ENCODE measurements at places on chromosomes 11 and 22.

- DNase-seq, result no peak
Measured at GRCh38 chr11:16179676-16180075, 176.7 kb downstream of the SOX6 start.

- no peak for DNase-seq
Measured at GRCh38 chr11:123122852-123123251, 60.9 kb upstream of the HSPA8 start.

- DNase-seq, result no peak
Measured at GRCh38 chr11:68872216-68873003, 30.7 kb upstream of the CPT1A start.

- DNase-seq, result no peak
Measured at GRCh38 chr11:79185351-79185750, 255.5 kb downstream of the TENM4 start.

- DNase-seq, result no peak
Measured at GRCh38 chr22:33326540-33327295, 268.5 kb upstream of the SYN3 start.

DNA sequence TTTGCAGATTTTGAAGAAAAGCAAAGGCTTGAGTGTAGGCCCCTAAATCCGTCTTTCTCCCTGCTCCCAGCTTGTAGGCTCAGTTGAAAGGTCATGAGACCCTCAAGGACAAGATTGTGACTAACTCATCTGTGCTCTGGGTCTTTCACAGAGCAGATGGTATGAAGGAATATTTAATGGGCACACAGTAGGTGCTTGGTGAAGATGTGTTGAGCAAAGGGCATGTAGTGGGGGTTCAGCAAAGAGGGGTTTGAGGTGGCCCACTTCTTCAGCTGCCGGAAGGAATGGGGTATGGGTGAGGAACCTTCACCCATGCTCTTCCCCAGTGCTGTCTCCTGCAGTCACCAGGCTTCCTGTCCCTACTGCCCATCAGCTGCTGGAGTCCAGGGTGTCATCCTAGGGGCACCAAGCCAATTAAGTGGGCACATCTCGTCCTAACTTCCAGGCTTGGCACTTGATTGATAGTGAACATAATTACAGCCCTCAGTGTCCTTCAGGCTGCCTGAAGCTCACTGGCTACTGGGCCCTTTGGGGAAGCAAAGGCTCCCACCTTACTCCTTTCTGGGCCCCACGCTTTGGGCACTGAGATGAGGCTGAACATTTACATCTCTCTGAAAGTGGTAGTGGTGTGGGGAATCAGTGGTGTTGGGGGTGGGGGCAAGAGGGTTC is 15.0 kb downstream of the DGAT2 start:
- no peak for DNase-seq

- DNase-seq, result no peak
Measured at GRCh38 chr11:6410695-6411430, 8.0 kb downstream of the APBB1 start.

DNA sequence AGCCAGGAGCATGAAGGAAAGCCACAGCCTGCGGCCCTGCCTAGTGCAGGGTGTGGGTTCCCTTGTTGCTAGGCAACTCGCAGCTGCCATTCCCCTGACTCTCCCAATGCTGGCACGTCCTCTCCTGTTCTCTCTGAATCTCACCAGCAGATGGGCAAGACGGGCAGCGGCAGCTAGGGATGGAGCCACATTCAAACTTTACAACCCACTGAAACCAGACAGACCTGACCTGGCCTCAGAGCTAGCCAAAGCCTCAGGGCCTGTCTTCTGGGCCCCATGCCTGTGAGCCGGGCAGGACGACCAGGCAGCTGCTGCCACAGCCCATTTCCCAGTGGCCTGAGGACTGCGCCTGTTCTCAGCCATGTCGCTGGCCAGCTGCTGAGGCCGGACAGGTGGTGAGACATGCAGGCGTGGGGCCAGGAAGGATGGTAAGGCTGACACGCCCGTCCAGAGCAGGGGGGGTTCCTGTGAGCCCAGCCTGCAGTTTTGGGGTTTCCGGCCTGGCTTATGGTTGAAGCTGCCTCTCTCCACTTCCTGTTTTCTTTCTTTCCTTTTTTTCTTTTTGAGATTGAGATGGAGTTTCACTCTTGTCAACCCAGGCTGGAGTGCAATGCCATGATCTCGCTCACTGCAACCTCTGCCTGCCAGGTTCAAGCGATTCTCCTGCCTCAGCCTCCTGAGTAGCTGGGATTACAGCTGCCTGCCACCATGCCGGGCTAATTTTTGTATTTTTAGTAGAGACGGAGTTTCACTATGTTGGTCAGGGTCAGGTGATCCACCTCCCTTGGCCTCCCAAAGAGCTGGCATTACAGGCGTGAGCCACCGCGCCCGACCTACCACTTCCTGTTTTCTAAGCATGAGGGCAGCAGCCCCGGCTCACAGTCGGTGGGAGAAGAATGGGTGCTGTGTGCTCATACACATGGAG is 4.1 kb downstream of the SUN2 start:
- DNase-seq, result no peak

DNA sequence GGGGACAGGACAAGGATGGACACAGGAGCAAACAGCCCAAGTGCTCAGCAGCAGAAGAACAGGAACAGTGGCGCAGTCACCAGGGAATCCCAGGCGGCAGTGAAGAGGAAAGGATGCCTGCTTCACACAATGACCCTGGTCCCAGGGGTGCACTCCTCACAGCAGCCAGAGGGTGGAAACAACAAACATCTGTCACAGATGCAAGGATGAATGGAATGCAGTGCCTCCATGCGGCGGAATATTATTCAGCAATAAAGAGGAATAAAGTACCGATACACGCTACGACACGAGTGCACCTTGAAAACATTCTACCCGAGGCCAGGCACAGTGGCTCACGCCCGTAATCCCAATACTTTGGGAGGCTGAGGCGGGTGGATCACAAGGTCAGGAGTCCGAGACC is 12.7 kb downstream of the CSNK1E start:
- no peak for DNase-seq

GRCh38 chr22:42380769-42381551 is 51.2 kb downstream of the NFAM1 start:
- DNase-seq, result no peak

- no peak for DNase-seq
Measured at GRCh38 chr22:38849811-38850210, 6.0 kb upstream of the NPTXR start.

- no peak for DNase-seq
Measured at GRCh38 chr11:13043912-13044628, 35.0 kb downstream of the RASSF10 start.

- DNase-seq, result no peak
Measured at GRCh38 chr22:31218565-31219262, 6.6 kb downstream of the LIMK2 start.

DNA sequence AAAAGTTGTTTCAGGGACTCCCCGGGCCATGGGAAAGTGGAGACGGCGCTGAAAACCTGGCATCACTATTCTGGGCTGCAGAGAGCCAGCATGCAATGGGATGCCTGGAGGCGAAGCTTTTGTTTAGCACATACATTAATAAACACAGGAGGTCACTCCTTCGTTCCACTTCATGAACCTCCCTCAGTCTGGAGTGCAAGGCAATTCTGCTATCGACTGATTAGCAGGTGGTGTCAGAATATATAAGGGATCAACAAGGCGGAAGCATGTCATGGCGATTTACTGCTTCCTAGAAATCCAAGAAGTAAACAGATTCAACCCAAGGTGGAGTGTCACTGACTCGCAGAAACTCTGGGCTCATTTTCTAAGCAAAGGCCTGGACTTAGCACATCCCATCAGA is 45.4 kb upstream of the MN1 start:
- DNase-seq, result no peak

DNA sequence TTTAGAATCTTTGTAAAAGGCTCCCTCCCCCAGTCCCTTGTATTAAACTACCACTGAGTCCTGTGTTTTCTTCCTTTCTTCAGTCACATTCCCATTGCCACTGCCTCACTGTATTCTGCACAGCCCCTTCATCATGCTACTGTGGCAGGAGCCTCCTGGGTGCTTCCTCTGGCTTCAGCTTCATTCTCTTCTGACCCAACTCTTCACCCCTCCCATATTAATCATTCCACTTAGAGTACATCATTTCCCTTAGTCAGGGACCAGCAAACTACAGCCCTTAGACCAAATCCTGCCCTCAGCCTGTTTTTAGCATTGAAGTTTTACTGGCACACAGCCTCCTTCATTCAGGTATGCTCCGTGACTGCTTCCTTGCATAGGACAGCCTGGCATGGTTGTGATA is 127.7 kb upstream of the MTNR1B start:
- DNase-seq, result no peak

DNA sequence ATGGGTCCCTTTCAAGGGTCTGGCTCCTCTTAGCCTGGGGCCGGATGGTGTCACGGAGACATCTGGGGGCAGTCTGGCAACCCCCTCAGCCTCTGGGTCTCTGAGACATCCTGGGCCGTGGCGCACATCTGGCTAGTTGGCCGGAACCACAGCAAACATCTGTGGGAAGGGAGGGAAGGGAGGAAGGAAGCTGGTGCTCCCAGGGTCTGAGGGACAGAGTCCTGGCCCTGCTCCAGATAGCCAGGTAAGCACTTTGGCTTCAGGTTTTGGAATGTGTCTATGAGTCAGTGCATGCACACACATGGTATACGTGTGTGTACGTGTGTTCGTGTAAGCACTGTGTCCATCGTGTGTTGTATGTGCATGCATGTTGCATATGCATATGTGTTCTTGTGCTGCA is 225.1 kb downstream of the MN1 start:
- no peak for DNase-seq

All from stimulated activated CD4-positive, alpha-beta T cell treated with anti-CD3 and anti-CD28 coated beads, TNF-alpha, amount 100 ng/mL, for 1 hour (primary cell).